ENCODE measurements at places on chromosomes 13 and 19.

DNA sequence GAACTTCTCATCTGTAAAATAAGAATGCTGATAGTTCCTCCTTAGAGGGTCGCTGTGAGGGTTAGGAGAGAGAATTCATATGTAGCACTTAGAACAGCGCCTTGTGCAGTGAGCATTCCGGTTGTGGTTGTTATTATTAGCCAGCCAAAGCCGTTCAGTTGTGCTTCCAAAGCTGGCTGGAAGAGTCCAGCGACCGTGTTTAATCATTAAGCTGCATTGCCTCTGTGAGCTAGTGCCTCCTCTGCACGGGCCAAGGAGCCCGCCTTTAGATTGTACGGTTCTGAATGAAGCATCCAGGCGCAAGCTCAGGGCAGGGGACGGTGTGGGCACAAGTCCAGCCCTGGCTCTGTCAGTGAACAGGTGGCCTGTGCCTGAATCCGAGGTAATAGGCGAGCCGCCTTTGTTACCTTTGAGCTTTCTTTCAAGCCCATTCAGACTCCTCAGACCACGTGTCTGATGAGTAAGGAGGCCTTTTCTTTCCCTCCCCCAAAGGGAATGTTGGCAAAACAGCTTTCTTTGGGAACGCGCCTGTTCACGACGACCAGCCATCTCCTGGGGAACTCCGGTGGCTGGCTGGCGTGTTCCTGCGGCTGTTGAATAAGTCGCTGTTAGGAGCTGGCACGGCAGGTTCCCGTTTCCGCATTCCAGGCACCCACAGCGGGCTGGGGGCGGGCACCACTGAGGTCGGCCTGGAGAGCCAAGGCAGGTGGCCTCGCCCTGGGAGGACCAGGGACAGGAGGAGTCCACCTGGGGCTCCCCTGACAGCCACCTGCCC, 25.1 kb downstream of the SIPA1L3 start:
- DNase-seq = no peak

DNA sequence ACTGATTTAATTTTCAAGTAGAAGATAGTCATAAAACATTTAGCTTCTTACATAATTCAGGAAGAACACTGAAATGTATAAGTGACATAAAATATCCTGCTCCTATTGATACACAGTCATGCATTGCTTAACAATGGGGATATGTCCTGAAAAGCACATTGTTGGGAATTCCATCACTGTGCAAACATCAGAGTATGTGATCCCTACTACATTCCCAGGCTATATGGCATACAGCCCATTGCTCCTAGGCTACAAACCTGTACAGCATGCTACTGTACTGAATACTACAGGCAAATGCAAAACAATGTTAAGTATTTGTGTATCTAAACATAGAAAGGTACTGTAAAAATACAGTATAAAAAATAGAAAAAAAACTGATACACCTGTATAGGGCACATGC, 723.9 kb upstream of the ARGLU1 start:
- no peak for DNase-seq

GRCh38 chr19:12837225-12837624, 1.1 kb upstream of the MAST1 start:
- no peak for DNase-seq

- DNase-seq = no peak
Measured at GRCh38 chr13:24243302-24243701, 66.1 kb upstream of the C1QTNF9 start.

DNA sequence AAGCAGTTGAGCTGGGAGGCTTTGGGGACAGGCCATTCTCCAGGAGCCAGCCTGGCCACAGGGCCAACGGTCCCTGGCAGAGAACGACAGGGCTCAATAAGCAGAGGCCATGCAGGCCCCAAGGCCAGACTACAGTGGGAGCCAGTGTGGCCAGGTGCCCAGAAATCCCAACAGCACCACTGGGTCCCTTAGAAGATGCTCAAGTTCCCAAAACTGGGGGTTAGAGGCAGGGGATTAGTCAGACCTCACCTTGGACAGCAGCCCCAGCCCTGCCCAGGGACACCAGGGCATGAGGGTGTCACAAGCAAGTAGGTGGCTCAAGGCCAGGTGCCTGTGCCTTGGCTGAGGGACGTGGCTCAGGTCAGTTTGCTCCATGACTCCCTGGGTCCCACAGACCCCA, 12.8 kb downstream of the SCGB2B2 start:
- no peak for DNase-seq

- DNase-seq = no peak
Measured at GRCh38 chr19:56953470-56953869, 112.9 kb upstream of the PEG3 start.

DNA sequence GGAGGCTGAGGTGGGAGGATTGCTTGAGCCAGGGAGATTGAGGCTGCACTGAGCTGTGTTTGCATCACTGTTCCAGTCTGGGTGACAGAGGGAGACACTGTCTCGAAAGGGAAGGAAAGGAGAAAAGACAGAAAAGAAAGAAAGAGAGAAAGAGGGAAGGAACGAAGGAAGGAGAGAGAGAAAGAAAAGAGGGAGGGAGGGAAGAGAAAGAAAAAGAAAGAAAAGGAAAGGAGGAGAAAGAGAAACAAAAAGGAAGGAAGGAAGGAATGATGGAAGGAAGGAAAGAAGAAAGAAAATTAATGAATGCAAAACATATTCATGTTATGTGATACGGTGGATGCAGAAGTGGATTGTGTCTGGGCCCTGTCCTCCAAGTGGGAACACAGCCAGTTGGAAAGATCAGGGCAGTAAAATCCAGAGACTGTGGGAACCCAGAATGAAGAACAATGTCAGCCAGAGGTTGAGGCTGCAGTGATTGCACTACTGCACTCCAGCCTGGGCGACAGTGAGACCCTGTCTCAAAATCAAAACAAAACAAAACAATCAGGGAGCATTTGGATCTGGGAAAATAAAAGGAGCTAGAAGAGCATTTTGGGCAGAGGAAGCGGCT, 6.2 kb downstream of the PHLDB3 start:
- DNase-seq = no peak

DNA sequence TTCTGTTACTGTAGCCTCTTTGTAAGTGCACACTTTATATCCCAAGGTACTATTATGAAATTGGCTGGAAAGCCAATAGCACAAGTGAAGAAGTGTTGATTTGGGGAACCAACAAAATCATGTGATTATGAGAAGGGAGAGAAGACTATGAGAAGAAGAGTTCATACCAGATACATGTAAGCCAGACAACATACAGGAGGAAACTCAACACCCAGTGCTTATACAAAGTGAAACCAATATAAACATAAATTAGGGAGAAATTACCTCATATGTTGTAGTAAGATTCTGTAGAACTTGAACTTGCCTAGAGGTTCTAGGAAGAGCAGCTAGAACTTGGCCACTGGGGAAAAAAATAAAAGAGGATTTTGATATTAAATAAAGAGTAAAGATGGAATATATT, 17.4 kb downstream of the CPB2 start:
- DNase-seq = no peak

GRCh38 chr13:43153436-43154090, 130.2 kb downstream of the DNAJC15 start:
- peak; percentile 86 for DNase-seq

DNA sequence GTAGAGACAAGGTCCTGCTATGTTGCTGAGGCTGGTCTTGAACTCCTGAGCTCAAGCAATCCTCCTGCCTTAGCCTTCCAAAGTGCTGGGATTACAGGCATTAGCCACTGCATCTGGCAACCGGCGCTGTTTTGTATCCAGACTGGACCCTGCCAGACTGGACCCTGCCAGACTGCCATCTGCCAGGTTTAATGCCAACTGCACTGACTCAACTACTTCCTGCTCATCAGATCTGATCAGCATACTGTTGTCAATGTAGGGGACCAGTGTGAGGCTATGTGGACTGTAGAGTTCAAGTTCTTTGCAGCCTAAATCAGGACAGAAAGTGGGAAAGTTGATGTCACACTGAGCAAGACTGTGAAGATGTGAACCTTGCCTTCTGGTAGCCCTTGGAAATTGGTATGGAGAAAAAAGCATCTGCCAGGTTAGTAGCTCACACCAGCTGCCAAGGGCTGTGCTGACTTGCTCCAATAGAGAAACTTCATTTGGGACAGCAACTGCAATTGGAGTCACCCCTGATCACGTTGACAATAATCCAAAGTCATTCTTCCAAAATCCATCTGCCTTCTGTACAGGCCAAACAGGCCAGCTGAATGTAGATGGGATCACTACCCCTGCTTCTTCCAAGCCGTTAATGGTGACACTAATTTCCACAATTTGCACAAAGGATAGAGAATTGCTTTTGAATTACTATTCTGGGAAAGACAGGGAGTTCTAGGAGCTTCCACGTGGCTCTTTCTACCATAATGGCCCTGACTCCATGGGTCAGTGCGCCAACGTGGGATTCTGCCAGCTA, 36.8 kb upstream of the ATP1A3 start:
- no peak for DNase-seq

GRCh38 chr13:26054896-26055295, 3.1 kb upstream of the SHISA2 start:
- DNase-seq = no peak

DNA sequence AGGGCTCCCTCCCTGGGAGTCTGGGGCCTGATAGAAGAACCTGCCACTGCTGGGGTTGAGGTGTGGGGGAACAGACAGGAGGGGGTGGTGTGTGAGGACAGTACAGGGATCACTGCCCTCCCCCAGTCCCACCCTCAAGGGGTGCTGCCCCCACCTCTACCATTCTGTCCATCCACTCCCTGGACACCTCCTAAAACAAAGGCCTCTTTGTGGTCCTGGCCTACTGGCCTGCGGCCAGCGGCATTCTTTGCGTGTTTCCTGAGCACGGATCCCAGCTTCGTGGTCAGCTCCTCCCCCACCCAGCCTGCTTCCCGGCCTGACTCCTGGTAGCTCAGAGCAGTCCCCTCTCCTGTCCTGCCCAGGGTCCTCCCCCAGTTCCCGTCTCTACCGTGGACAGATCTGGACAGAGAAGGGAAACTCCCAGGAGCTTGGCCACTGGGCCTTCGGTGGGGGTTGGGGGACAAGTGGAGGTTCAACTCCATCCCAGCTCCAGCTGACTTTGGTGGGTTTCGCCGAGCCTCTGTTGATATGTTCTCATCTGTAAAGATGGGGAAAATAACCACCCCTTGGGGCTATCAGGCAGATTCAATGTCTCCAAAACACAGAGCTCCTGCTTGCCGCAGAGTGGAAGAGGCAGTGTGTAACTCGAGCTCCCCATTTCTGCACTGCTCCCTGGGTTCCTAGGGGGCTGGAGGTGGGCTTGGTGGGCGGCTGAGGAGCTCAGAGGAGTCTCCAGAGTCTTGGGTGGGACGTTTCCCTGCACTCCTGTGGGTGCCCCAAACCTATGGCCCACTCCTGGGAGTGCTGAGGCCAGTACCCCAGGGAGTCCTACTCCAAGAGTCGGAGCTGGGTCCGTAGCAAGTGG, 48.7 kb downstream of the LYL1 start:
- peak; percentile 78 for DNase-seq

GRCh38 chr13:26896986-26897668, 136.5 kb upstream of the GPR12 start:
- DNase-seq = no peak

DNA sequence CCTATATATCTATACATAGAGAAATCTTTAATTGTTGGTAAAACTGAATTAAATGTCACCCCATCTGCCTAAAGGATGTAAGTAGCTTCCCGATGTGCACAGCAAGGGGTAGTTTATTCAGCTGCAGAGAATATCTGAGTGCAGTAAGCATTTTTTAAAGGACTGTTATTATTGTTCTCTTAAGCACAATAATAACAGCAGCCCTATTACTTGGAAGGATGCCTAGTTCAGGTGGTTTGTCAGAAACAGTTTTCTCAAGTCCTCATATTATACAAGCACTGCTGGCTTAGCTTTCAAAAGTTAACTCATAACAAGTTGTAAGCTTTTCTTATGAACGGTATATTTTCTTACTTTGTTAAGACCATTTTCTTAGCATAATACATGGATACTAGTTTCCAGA, 142.6 kb downstream of the CRYL1 start:
- DNase-seq = no peak

DNA sequence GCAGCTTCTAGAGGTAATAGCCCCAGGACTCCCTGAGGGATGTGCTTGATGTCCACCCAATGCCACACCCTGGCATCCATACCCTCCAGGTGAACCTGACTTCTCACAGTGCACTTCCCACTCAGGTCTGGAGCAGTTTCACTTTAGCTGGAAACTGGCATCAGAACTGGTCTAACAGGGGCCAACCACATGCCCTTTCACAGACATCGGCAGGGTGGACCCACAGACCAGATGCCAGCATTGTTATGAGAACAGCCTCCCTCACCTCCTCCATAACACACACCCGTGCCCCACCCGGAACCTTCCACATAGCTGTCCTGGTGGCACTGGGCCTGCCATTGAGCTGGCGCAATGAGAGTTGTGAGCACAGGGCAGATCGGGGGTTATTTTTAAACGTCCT, 77.4 kb upstream of the GPR12 start:
- DNase-seq = no peak

GRCh38 chr13:47027780-47028437, 131.1 kb upstream of the HTR2A start:
- DNase-seq = no peak

DNA sequence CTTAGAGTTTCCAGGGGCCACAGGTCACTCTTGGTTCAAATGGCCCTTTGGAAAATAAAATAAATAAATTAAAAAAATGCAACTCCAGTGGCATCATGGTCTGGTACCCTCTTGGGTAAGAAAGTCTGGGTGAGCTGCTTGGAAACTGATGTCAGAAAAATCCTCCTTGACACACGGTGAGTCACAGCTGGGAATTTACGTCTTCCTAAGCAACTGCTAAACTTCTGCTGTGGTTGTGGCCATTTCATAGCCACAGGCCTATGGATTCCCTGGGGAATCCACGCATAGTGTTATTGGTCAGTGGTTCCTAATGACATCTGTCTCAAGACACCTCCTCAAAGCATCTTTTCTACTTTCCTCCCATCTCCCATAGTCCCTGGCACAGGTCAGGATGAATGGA, 220.8 kb downstream of the COG6 start:
- DNase-seq = peak; percentile 91

DNA sequence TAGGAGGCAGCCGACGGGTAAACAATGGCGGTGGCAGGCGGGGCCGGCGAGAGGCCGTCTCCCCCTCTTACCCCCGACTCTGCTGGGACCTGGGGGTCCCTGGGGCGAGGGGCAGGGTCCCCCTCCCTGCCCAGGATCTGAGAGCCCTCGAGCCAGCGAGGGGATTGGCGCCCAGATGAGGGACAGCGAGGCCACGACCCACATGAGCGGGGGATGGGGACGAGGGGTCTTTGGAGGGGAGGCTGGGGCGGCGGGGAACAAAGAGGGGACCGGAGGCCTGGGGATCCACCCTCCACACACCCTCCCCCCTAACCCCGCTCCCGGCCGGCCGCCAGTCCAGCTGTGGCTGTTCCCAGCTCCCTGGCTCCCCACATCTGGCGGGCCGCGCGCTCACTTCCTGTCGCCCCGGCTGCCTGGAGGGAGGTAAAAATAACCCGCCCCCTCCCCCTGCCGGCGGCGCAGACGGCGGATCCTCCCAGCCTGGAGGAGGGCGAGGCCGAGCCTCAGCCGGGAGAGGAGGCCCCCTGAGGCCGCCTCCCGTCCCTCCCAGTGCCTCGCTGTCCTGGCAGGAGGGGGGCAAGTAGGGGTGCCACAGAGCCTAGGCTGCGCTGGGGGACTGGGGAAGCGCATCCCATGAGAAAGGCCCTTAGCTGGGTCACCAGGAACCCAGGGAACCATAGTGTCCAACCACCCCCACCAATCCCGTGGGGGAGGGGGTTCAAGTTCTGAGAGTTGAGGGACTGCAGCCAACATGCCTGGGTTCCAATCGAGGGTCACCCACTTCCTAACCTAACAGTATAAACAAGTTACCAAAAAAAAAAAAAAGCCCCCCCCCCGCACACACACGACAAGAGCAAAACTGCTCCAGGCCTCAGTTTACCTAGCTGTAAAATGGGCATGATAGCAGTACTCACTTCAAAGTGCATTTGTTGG, 29.3 kb upstream of the NANOS3 start:
- no peak for DNase-seq

GRCh38 chr13:114118511-114119123, 13.8 kb downstream of the RASA3 start:
- no peak for DNase-seq

All from non-pigmented ciliary epithelial cell (primary cell).